ENCODE measurements at places on chromosomes 4 and X.

DNA sequence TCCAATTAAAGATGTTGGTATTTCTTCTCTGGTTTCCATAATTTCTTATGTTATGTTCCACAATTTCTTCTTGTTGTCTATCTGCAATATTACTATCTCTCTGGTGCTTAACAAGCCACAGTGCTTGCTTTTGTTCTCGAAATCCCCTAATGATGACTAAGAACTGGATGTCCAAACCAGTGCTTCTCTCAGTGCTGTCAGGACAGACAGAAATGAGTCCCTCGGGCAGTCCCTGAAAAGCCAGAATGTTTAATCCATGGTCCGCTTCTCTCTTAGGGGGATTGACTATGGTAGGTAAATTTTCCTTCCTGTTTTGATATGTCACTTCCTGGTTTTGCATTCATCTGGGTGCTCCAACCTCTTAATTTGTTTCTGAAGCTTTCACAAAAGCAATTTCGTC, 321.6 kb upstream of the PCDH10 start:
- no peak for DNase-seq

DNA sequence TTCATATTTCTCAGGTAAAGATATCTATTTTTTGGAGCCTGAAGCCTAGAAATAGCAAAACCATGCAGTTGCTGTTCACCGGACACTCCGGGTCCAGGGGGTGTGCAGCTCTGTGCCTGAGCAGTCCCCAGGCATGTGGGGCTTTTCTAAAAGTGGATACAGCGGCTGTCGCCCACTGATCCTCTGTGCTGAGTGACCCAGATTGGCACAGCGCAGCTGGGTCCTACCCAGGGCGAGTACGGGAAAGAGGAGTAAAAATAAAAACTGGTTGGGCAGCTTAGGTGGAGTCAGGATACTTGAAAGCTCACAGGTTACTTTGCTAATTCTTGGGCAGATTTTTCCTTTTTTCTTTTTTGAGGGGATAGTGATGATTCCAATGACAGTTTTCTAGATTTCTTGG, 118.8 kb downstream of the UCHL1 start:
- no peak for DNase-seq

- no peak for DNase-seq
These were observed at the start of gene CC2D2A for GRCh38 chr4:15469402-15470127. Gene CC2D2A (plus strand): TSS chr4:15469882. CDS start chr4:15475933, 6,051 bp downstream.

DNA sequence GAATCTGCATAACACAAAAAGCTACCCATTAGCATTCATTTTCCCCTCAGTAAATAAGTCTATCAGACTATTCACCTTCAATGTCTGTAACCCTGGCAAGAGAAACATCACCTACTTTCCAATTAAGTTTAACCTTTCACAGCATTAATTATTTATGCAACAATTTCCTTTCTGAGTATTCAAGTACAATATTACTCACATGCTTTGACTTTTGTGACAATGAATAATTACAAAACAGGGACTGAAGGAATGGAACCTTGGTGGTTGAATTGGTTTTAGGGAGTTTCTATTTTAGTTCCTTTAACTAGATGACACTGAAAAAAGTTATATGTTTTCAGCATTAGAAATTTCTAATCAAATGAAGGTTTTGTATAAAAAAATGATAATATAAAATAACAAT, 932.3 kb upstream of the EPHA5 start:
- DNase-seq = no peak

- no peak for DNase-seq
These were observed 43.1 kb downstream of the CXXC4 start for GRCh38 chr4:104451573-104451972.

- DNase-seq = no peak
These were observed 139.2 kb upstream of the IRS4 start for GRCh38 chrX:108875548-108875947.

GRCh38 chr4:107666134-107666533, 53.9 kb downstream of the PAPSS1 start:
- no peak for DNase-seq

DNA sequence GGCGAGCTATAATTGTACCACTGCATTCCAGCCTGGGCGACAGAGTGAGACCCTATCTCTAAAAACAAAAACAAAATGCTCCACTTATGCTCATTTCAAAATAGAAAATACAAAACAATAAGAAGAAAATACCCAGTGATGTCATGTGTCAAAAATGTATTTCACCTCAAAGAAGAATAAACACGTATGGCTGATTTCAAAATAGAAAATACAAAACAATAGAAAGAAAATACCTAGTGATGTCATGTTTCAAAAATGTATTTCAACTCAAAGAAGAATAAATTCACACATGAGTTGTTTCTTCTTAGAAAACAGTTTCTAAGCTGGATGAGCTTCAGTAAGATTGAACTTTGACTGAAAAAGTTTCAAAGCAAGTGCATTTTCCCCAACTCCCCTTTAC, 20.3 kb upstream of the PDCL2 start:
- DNase-seq = no peak

GRCh38 chr4:27084685-27085361, 224.2 kb downstream of the STIM2 start:
- DNase-seq = peak; percentile 9

GRCh38 chr4:138243369-138243768, 1.2 kb upstream of the SLC7A11 start:
- DNase-seq = no peak

DNA sequence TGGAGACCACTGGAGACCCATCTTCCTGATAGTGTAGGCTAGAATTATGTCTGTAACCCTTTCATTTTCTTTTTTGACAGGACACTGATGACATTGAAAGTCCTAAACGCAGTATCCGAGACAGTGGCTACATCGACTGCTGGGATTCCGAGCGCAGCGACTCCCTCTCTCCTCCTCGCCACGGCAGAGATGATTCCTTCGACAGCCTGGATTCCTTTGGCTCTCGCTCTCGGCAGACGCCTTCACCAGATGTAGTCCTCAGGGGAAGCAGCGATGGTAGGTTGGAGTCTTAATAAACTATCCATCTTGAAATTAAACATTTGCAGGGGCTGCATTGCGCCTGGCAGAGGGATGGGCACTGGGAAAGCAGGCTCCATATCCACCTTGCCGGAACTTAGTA, 75.4 kb downstream of the LIMCH1 start:
- no peak for DNase-seq

- DNase-seq = no peak
These were observed 224.6 kb downstream of the SCFD2 start for GRCh38 chr4:53141308-53141707.

DNA sequence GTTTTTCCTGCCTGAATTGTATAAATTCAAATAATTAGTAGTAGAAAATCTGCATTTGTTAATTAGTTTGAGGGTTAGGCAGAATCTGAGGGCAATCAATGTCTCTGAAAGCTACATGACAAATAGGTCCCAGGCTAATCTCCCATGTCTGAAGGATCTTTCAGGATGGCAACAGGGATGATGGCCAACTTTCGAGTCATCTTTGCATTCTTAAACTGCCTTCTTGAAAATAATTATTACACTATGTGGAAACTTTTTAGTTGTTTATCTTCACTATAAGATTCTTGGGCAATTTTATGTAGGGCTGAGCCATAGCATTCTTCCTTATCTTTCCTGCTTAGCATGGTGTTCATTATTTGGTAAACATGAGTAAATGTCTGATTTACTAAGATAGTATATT, 490.3 kb upstream of the EPHA5 start:
- DNase-seq = no peak

GRCh38 chr4:98546910-98547594, 111.4 kb downstream of the TSPAN5 start:
- DNase-seq = no peak

Measured in CD4-positive, alpha-beta T cell treated with Interleukin-6 for 4 hours (primary cell).